ENCODE measurements at places on chromosomes 6 and 20. TPM values are rescaled to one million over a fixed set of nuclear protein-coding genes. Genes with fewer than 3 reads are reported as not detected.

SLCO4A1 gene
- total RNA-seq = 6.6 TPM

DDO gene
- total RNA-seq = 2.5 TPM

SLPI gene
- total RNA-seq = 52.4 TPM

GRCh38 chr6:157126183-157127098 lies 196.9 kb downstream of the TMEM242 start:
- DNase-seq = no peak
- H3K27ac ChIP-seq = no peak overlapping the region
- no peaks in the 10 kb centered on the region for H3K36me3 ChIP-seq
- no peaks in the 10 kb centered on the region for H3K27me3 ChIP-seq
- no peak overlapping the region for H3K4me3 ChIP-seq

DNA sequence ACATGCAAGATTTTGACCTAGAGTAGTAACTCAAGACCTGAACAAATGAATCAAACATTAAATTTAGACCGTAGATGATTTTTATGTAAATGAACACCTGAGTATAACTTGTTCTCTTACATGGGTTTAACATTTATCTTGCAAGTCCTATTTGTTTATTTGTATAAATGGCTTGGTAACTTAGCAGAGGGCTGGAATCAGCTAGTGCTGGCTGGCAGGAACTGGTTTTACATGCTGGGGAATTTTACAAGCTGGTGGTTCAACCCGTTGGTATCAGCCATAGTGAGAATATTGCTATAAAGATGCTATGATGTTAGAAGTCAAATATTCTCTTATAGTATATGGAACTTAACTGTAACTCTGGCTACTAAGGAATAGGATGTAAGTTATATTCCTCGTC lies 8.9 kb downstream of the SLC22A2 start:
- H3K27ac ChIP-seq = no peak overlapping the region
- H3K4me3 ChIP-seq = no peak overlapping the region
- H3K4me1 ChIP-seq = no peaks in the 10 kb centered on the region
- no peak for DNase-seq
- H3K27me3 ChIP-seq = no peaks in the 10 kb centered on the region
- no peaks in the 10 kb centered on the region for H3K36me3 ChIP-seq

GRCh38 chr6:81751388-81752083 lies 945 bp downstream of the TENT5A start:
- H3K27me3 ChIP-seq = no peaks in the 10 kb centered on the region
- H3K36me3 ChIP-seq = peaks cover under 1% of the 10 kb centered on the region
- H3K4me3 ChIP-seq = peak overlapping the region; percentile 99
- peaks cover 33% of the 10 kb centered on the region for H3K4me1 ChIP-seq

GRCh38 chr20:56720620-56721213 lies 91.6 kb downstream of the TFAP2C start:
- H3K27ac ChIP-seq = no peak overlapping the region
- H3K4me1 ChIP-seq = no peaks in the 10 kb centered on the region
- H3K4me3 ChIP-seq = no peak overlapping the region

GRCh38 chr6:168188369-168189199 lies 109.6 kb upstream of the FRMD1 start:
- H3K4me1 ChIP-seq = no peaks in the 10 kb centered on the region
- H3K4me3 ChIP-seq = no peak overlapping the region
- H3K27me3 ChIP-seq = no peaks in the 10 kb centered on the region
- no peak overlapping the region for H3K27ac ChIP-seq
- H3K36me3 ChIP-seq = no peaks in the 10 kb centered on the region
- DNase-seq = no peak

- no peaks in the 10 kb centered on the region for H3K27me3 ChIP-seq
- no peak for DNase-seq
- H3K36me3 ChIP-seq = no peaks in the 10 kb centered on the region
- no peak overlapping the region for H3K27ac ChIP-seq
- no peak overlapping the region for H3K4me3 ChIP-seq
Measured at GRCh38 chr6:99369533-99369932, 20.1 kb upstream of the FAXC start.

GRCh38 chr6:43951063-43951755 lies 176.0 kb downstream of the MRPL14 start:
- no peak overlapping the region for H3K4me3 ChIP-seq
- H3K27me3 ChIP-seq = no peaks in the 10 kb centered on the region
- no peaks in the 10 kb centered on the region for H3K36me3 ChIP-seq
- peak; percentile 92 for DNase-seq
- H3K27ac ChIP-seq = peak overlapping the region; percentile 45
